ENCODE measurements at places on chromosomes 2 and 18.

DNA sequence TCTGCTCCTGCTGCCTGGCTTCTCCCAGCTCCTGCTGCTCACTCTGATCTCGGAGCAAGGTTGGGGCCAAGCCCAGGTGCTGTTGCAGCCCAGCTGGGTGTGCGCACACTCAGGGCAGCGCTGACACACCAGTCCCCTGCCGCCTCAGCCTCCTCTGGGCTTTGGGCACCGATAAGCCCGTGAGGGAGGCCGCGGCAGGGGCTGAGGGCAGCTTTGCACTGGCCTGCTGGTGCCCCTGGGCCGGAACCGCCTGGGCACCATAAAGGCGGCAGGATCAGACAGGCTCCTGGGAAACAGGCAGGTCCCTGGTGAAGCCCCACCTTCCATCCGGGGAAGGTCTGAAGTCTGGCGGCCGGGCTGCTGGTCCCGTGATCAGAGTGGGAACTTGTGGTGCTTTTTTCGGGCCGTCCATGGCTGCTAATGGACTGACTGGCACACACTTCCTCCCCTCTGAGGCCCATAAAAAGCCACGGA is 14.1 kb upstream of the EML6 start:
- no peak for DNase-seq

DNA sequence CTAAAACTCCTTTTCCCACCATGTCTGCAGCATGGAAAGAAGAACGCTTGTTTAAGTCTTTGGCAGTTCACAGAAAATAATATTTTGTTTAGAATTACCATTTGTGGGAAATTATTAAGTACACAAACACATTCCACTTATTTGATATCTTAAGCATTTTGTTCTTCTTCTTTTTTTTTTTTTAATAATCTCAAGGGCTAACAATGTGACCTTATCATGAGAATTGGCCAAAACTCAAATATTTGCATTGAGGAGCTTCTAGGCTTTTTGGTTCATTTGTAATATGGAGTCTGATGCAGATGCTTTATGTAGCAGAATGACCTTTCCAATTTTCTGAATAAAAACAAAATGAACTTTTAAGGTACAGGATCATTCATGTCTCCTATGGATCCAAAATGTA is 555.0 kb downstream of the ZEB2 start:
- no peak for DNase-seq

DNA sequence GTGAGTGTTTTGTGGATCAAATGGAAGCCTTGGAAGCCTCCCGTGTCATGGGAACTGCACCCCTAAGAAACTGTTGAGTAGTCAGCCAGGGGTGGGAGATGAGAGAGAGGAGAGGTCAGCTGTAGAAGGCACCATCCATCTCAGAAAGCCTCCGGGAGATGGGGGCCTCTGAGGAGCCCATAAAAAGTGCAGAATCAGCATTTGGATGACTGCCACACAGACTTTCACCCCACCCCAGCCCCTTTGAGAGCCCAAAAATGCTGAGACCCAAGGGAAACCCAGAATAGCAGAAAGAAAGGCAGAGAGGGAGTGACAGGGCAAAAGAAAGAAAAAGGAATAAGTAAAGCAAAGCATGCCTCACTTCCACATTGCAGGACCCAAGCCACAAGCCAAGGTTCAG is 443.1 kb upstream of the ZEB2 start:
- DNase-seq = no peak

- no peak for DNase-seq
These were observed 261.9 kb upstream of the SIX3 start for GRCh38 chr2:44679584-44679983.

DNA sequence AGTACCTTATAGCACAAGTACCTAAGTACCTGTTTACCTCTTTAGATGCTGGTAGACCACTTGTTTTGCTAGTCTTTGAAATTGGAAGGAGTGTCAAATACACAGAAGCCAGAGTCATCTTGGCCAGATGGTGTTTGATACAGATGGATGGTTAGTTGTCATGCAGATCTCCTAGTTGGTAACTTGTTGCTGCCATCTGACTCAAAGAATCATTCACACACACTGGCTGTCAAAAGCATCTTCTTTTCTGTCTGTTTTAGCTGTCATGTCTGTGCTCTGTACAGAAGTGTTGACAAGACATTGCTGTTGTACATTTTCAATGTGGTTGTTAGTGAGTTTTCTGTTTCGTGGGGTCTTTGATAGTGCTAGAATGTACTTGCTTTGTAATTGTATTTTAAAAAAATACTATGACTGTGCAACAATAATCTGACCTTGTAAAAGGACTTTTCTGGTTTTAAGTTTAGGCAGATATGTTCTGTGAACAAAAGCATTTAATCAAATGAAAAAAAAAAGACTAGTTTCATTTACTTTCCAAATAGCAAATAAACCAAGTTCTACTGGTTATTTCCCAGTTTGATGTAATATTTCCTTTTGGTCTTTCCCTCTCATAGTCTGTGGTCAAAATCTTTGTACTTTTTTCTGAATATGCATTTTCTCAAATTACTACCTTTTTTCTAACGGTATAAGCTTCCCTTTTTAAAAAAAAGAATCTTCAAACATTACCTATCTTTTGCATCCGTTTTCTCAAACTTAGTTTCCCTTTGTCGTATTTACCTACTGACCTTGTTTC is 39.9 kb downstream of the TANK start:
- no peak for DNase-seq

GRCh38 chr18:34738175-34738894 is 28.2 kb downstream of the DTNA start:
- no peak for DNase-seq

All from GM18507 (cell line).